ENCODE measurements at places on chromosomes 11 and 22. TPM values are rescaled to one million over a fixed set of nuclear protein-coding genes. Genes with fewer than 3 reads are reported as not detected.

Gene LIMK2
- 67.3 TPM for total RNA-seq

Gene SPA17
- total RNA-seq = 4.6 TPM

Gene DTX4
- 7.9 TPM for total RNA-seq

Gene CASP4
- total RNA-seq = 54.0 TPM

Gene MFRP
- total RNA-seq = 0.31 TPM

Gene LRP4
- 9.6 TPM for total RNA-seq

Gene EMID1
- 4.0 TPM for total RNA-seq

Gene DDI1
- total RNA-seq = not detected

Gene DENND6B
- 4.7 TPM for total RNA-seq

Gene KCNE3
- 0.70 TPM for total RNA-seq

Gene CHST1
- total RNA-seq = 0.21 TPM

Gene PDE2A
- total RNA-seq = 18.6 TPM

GRCh38 chr11:78853521-78853920 lies 278.9 kb upstream of the NARS2 start:
- no peak for DNase-seq

DNA sequence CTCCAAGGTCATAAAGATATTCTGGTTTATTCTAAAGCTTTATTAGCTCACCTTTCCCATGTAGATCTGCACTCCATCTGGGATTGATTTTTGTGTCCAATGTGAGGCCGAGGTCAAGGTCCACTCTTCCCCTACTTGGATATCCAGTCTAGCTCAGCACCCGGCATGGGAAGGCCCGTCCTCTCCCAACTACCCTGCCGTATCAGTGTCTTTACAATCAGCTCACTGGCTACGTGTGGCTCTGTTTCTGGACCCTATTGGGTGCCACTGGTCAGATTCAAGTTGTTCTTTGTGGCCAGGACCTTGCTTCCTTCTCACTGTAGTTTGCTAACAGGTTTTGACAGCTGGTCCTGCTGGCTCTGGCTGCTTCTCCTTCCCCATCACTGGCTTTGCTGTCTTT lies 30.9 kb downstream of the KCNQ1OT1 start:
- no peak for DNase-seq

DNA sequence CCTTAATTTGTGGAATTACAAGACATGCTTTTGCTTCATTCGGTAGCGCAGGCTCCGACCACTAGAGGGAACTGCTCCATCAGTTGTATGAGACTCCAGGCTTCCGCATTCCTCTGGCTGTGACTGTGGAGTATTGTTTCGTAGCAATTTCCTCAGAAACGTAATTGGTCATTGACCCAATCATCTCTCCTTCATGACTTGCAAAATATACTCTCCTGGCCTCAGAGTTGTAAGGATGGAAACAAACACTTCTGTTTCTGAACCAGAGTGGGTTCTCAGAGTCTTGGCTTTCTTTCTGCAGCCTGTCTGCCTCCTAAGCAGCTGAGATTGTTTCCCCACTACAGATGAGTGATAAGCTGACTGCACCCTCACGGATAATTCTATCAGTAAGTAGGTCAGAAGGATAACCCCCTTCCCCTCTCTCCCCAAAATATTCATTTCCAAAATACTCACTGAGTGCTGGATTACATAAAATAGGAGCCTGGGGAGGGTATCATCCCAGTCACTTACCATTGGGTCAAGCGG lies 146.8 kb upstream of the ZC3H12C start:
- DNase-seq = peak; percentile 93

DNA sequence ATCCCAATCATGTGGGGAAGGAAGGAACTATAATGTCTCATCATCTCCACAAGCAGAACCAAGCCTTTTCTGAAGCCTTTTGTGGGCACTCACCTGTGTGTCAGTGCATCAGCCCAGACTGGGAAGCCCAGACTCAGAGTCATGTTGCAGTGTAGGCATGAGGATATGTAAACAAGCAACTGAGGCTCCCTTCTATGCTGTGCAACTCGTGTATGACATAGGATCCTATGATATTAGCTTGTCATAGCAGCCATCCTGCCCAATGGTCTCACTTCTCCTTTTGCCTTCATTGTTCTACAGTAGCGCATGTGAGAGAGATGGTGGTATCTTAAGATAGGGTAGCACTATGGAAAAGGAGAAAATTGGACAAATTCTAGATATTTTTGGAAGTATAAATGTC lies 103.4 kb upstream of the OLFML1 start:
- DNase-seq = no peak

DNA sequence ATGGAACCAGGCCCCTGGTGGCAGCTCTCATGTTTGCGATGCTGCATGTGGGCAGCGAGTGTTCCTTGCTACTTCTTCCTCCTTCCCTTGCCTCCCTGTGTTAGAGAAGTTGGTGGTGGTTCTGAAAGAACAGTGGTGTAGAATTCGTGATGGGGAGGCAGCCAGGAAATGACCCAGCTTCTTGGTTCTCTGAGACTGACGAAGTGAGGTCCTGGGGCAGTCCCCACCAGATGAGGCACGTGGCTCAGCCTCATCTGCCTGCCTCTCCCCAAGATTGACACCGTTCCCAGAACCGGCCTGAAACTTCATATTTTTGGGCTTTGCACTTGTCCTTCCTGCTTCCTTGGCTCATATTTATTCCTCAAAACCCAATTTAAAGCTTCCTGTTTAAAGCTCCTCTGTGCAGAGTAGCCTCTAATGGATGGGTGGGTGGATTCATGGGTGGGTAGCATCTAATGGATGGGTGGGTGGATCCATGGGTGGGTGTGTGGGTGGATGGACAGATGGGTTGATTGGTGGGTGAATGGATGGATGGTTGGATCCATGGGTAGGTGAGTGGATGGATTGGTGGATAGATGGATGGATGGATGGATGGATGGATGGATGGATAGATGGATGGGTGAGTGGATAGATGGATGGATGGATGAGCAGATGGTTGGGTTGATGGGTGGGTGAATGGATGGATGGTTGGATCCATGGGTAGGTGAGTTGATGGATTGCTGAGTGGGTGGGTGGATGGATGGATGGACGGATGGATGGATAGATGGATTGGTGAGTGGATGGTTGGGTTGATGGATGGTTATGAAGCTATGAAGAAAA lies 77.3 kb upstream of the ATXN10 start:
- DNase-seq = no peak

DNA sequence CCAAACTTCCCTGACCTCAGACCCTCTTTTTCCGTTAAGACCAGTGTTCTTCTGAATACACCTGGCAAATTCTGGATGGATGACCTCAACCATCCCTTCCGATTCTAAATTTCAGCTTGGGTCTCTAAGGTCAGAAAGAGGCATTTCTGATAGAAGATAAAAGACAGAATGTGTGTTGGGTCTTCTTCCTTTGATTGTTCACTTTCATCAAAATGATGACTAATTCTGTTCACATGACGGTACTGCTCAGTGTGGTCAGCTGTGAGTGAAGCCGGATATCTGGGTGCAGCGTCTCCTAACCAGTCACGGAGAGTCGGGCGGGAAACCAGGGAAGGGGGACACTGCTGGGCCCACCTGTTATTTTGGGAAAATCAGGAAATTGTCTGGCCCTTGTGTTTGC lies 151.6 kb upstream of the NAV2 start:
- peak; percentile 35 for DNase-seq

- no peak for DNase-seq
Measured at GRCh38 chr11:19834771-19835170, 122.1 kb downstream of the NAV2 start.

DNA sequence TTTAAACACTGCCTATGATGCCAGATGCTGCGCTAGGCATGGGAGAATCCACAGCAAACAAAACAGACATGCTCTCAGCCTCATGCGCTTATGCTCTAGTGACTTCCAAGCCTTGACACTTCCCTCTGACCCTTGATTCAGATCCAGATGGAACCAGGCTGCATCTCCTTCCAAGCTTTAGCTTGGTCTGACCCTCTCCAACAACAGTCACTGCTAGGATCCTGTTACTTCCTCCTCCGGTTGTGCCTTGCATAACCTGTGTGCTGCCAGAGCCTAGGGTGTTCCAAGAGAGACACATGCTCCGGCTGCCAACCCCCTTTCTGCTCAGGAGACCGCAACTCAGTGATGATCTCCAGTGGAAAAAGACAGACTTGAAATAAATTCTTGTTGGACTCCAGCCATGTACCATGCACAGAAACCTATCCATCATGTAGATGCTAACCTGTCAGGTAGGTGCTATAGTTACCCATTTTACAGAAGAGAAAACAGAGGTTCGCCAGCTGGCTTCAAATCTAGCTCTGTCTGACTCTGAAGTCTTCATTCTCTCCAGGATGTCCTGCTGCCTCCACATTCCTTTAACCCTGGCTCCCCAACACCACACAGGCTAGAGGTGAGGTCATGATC lies 136.3 kb upstream of the TEAD1 start:
- DNase-seq = no peak

GRCh38 chr11:76596652-76597051 lies 73.9 kb downstream of the LRRC32 start:
- no peak for DNase-seq

GRCh38 chr11:35594680-35595079 lies 23.6 kb upstream of the FJX1 start:
- no peak for DNase-seq

- DNase-seq = no peak
Measured at GRCh38 chr11:7534042-7534378, 20.2 kb downstream of the PPFIBP2 start.

- no peak for DNase-seq
Measured at GRCh38 chr11:60242740-60243239, at the start of gene MS4A4E. Gene MS4A4E, minus strand, starts transcription at chr11:60243137. Its CDS starts 13,082 bp downstream, at chr11:60230055.

DNA sequence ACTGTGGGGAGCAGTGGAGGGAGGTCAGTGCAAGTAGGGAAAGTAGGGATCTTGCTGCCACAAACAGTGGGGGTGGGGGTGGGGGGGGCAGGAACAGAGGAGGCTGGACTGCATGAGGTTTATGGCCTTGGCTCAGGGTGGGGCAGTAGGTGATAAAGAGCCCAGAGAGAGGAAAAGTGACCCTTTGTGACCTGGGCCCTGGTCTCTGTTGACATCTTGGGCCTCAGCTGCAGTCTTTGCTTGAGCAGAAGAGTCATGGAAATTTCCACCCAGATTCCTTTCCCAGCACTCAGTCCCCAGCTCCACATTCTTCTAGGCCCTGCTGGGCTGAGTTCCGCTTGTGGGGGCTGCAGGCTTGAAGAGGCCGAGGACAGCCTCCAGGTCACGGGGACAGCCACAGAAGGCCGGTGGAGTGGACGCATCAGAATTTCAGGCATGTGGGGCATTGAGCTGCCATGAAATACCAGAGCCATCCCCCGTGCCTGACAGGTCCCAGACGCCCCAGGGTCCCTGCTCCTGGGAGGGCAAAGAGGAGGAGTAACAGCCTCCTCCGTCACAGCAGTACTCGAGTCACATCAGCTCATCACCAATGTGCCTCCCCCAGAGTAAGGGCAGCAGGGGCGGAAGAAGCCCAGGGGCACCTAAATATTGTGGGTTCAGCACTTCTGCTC lies 9.7 kb upstream of the MALAT1 start:
- peak; percentile 98 for DNase-seq

DNA sequence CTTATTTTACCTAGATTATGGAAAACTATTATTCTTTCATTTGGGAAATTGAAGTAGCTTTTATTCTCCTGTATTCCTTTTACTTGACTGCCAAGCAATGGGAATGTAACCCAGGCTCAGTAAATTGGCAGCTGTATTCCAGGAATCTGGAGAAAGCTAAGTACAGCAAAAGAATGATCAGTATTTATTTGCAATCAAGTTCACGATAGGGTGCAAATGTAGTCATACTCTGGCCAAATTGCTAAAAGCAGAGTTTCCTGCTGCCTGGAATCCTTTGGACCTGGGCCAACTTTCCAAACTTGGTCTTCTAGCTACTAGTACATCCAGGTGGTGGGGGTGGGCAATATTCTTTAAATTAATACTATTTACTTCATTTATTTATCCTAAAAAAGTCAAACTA lies 286.0 kb upstream of the CTSC start:
- no peak for DNase-seq

DNA sequence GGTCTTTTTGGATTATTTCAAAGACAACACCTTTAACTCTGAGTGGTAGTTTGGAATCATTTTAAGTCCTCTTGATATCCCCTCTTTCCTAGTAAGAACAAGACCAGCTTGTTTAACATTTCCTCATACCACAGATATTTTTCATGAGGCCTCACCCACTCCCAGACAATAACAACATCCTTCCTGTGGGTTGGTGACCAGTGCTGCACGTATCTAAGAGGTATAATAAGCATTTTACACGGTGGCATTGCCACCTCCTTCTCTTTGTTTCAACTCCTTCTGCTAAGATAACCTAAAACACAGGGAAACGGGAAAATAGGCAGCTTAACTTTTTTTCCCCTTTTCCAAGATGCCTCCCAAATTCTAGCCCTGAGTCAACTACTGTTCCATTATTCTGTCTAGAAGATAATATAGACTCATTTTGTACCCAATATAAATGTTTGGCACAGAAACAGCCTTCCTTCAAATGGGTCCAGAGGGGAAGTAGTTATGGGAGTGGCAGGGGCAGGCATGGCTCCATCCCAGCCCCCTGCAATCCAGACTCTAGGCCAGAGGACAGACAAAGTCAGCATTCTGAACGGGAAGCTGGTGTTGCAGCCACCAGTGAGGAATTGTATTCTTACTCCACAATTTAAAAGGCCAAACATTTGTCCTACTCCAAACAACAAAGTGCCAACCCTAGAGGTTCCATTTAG lies 28.5 kb downstream of the MAML2 start:
- DNase-seq = peak; percentile 62

GRCh38 chr11:74449369-74449931 lies 17.9 kb downstream of the KCNE3 start:
- DNase-seq = peak; percentile 84

DNA sequence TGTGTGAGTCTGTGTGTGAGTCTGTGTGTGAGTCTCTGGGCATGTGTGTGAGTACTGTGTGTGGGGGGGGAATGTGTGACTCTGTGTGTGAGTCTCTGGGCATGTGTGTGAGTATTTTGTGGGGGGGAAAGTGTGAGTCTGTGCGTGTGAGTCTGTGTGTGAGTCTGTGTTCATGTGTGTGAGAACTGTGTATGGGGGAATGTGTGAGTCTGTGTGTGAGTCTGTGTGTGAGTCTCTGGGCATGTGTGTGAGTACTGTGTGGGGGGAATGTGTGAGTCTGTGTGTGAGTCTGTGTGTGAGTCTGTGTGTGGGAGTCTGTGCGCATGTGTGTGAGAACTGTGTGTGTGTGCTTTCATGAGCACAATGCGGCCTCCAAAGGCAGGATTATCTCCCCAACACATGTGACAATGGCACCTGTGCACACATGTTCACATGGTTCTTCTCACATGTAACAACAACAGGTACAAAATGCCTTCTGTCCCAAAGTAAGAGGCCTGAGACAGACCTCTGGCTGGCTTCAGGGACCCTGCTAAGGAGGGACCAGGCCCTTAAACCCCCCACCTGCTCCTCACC lies 1.6 kb downstream of the CD5 start:
- DNase-seq = no peak

DNA sequence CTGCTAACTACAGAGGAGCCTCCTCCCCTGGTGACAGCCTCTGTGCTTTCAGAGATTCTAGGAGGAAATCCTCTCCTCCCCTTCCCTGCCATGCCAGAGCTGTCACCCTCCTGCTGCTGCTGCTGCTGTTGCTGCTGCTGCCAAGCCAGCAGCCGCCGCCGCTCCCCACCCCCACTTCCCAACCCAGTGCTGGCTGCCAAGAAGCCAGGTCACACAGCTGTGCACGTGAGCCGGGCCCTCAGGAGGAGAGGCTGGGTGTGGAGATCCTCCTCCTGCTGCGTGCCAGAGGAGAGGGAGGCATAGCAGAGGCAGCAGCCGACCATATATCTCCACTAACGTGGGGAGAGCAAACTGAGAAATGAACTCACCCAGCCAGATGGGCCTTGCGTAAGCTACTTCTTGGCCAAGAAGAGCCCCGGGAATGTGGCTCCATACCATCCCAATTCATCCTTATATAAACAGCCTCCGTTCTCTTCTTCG lies 12.4 kb downstream of the CRY2 start:
- DNase-seq = peak; percentile 90
